ENCODE measurements at places on chromosomes 11 and 22.
A peak's percentile ranks its signal among the peaks of the same experiment; 100 is the strongest.

GRCh38 chr11:20448834-20449233 lies 61.3 kb downstream of the PRMT3 start:
- no peak for DNase-seq

DNA sequence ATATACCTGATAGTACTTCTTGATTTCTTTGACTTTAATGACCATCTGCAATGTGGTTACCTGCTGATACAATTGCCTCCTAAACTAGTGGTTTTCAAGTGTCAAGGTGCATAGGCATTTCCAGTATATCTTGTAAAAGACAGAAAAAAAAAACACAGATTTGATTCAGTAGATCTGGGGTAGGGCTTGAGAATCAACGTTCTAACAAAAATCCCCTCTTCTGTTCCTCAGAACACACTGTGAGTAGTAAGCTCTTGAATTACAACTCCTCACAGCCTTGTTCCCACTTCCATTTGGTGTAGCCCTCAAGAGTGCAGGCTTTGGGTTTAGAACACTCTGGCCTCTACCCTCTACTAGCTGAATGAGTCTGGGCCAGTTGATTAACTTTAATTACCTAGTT lies 78.0 kb upstream of the CTSC start:
- DNase-seq, result no peak

GRCh38 chr11:70397336-70397982 lies 870 bp upstream of the CTTN start:
- peak; percentile 26 for DNase-seq

- no peak for DNase-seq
Measured at GRCh38 chr11:47516984-47517853, 35.7 kb downstream of the CELF1 start.

DNA sequence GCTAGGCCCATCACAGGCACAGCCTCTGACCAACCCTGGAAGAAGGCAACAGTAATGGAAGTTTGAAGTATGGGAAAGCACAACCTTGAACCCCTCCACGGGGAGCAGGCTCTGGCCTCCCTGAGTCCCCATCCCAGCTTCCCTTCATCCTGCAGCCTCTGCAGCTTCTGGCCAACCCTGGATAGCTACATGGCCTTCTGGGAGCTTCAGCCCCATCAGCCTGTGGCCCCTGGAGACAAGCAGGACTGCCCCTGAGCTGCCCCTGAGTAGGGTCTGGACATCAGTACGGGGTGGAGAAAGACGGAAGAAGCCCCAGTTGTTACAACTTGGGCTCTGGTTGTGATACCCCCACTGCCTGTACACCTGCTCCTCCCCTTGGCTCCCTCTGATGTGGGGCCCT lies 113.8 kb upstream of the CD82 start:
- no peak for DNase-seq

- DNase-seq, result no peak
Measured at GRCh38 chr11:35165423-35166368, 26.7 kb downstream of the CD44 start.

DNA sequence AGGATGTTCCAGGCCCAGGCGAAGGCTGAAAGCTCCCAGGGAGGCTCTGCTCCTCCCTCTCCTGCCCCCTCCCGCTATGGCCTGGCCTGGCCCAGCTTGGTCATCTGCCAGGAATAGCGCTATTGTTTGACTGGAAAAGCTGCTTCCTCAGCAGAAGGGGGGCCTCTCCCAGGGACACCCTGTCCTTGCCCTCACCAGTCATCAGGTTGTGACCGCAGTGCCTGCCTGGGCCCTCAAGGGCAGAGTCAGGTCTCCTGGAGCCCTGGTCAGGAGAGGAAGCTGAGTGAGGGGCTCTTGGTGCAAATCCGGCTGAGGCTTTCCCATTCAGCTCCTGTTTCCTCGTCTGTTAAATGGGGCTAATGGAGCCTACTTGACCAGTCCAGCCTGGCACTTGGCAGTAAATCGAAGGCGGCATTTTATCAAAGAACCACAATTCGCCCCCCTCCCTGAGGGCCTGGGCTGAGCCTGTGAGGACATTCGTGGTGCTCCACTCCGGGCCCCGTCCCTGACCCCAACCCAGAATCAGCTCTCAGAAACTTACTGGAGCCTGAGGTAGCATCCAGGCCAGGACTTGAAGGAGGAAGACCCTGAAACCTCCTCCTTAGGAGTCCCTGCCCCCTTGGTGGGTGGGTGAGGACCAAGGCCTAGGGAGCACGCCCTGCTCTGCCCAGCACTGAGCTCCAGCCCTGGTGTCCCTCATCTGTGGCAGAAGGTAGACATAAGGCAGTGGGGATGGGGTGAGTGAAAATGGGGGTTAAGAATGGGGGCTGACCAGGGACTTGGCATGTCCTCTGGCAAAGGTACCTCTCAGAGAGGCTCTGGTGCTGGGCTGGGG lies 2.0 kb upstream of the CASTOR1 start:
- peak; percentile 38 for DNase-seq

DNA sequence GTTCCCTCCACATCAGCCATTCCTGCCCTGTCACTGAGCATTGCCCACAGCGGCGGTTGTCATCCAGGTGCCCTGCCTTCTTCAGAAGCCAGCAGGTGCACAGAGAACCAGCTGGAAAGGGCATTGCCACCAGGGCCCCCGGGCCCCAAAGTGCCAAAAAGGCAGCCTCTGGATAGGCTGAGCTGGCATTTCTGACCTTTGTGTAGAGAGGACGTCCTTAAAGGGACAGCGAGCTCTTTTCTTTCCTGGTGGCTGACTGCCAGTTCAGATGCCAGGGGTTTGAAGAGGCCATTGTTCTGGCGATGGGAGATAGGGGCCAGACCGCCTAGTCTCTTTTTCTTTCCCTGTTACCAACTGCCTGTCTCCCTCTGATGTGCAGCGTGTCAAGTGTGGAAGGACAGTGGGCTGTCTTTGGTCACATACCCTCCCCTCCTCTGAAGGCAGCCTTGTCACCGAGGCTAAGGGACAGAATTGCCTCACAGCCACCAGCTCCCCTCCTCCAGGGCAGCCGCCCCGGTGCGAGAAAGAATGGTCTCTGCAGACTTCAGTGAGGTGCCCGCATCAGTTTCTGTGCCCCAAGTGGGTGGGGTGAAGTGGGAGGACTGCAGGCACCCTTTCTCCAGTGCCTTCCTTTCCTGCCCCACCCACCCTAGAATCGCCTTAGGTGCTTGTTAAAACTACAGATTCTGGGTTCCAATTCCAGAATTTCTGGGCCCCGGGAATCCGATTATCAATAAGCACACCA lies 109.6 kb downstream of the SCN3B start:
- peak; percentile 18 for DNase-seq

DNA sequence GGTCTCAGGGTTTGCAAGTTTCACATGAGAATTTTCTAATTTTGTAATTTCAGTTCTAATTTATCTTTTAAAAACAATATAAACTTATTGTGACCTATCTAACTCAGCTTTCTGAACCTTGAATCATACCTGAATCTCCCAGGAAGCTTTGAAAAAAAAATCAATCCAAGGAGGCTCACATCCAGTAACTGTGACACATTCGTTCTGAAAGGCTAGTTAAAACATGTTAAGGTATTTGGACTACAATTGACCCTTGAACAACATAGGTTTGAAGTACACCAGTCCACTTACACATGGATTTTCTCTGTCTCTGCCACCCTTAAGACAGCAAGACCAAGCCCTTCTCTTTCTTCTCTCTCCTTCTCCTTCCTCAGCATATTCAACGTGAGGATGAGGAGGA lies 40.0 kb downstream of the DDI1 start:
- DNase-seq, result no peak

- no peak for DNase-seq
Measured at GRCh38 chr22:31504282-31504681, 7.9 kb downstream of the SFI1 start.

- no peak for DNase-seq
Measured at GRCh38 chr11:3014057-3014938, 22.2 kb upstream of the NAP1L4 start.

GRCh38 chr11:74641289-74641688 lies 48.9 kb downstream of the POLD3 start:
- peak; percentile 18 for DNase-seq

DNA sequence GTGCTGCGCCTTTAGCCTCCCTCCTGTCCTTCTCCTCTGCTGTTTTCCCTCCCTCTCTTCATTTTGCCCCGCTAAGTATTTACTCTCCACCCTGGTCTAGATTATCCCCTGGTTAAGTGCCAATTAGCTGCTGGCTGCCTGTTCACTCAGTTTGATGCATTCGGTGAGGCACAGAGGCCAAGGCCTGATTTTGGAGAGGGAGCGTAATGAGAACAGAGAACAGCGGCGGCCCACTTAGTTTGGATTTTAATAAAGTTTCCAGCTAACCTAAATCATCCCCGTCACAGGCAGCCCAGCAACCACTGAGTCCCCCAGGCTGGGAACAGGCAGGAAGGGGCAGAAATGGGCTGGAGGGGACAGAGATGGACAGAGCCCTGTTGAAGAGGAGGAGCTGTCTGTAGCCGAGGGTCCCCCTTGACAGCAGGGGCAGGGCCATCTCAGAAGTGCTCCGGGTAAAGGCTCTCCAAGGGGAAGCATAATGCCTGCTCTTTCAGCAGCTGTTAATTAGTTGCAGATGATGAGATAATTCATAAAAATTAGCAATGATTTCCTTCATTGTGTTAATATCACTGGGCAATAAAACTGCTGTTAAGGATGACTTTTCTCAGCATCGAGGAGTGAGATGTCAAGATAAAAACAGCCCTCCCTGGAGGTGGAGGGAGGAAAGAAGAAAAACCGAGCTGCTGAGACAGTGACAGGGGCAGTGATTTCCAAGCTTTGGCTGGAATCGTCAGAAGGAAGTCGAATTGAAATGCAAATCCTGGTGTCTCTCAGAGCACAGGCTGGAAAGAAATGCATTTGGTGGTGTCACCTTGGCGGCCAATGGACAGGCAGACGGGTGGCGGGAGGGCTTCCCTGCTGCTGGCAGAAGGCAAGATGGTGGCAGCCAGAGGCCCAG lies 170.1 kb downstream of the GRIK4 start:
- DNase-seq, result peak; percentile 67

- no peak for DNase-seq
Measured at GRCh38 chr11:44258190-44258489, 51.8 kb downstream of the ALX4 start.

GRCh38 chr11:21909145-21909544 lies 283.7 kb upstream of the ANO5 start:
- no peak for DNase-seq

- DNase-seq, result no peak
Measured at GRCh38 chr11:128181984-128182383, 405.4 kb downstream of the ETS1 start.

- DNase-seq, result no peak
Measured at GRCh38 chr11:66609721-66610617, 6.5 kb upstream of the RBM14 start.

DNA sequence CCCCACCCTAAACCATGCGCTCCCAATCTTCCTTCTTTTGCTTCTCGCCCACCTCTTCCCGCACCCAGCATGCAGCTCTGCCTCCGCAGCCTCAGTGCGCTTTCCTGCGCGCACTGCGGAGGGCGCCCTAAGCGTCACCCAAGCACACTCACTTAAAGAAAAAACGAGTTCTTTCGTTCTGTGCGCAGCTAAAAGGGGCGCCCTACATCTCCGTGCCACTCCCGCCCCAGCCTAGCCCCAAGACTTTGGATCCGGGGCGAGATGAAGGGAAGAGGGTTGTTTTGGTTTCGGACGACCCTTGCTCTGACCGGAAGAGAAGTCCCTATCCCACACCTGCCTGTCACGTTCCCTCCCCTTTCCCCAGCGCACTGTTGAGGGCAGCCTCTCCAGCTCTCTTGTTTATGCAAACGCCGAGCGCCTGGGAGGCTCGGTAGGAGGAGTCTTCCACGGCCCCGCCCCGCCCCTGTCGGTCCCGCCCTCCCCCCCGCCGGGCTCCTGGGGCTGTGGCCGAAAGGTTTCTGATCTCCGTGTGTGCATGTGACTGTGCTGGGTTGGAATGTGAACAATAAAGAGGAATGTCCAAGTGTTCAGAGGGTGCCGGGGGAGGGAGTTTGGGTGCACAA lies 5.3 kb downstream of the VSIG2 start:
- DNase-seq, result peak; percentile 28

- no peak for DNase-seq
Measured at GRCh38 chr11:117855912-117856651, 20.4 kb downstream of the FXYD6 start.

DNA sequence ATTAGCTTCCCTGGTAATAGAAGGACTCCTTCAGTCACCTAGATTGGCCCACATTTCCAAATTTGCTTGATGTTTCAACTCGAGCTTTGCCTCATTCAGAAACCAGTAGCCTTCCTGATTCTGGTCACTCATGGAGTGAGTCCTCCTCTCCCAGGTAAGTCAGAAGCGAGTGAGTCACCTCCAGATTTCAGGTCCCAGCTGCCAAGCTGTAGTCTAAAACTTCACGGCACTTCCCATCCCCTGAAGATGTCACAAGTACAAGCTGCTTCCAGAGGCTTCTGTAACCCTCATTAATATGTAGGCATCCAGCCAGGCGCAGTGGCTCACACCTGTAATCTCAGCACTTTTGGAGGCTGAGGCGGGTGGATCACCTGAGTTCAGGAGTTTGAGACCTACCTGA lies 23.5 kb downstream of the ARHGAP8 start:
- DNase-seq, result no peak

GRCh38 chr22:45612451-45612901 lies 59.2 kb upstream of the ATXN10 start:
- no peak for DNase-seq

DNA sequence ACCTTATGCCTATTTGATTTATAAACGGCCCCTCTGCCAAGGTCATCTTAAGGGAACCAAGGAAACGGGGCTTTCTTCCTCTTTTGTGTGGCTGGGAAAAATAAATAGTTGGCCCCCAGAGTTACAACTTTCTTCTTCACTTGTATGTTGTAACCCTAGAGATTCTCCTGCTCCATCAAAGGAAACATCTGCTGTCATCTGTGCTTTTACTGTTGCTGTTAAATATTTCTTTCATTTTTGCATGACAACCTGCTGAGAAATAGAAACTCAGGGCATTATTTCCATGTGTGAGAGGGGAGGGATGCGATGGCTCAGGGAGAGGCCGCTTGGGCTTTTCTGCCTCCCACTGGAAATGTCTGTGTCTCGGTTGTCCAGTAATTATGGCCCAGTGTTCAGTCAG lies 21.8 kb upstream of the CDC42EP2 start:
- no peak for DNase-seq

GRCh38 chr22:23403720-23404688 lies 176.1 kb downstream of the IGLL1 start:
- no peak for DNase-seq

DNA sequence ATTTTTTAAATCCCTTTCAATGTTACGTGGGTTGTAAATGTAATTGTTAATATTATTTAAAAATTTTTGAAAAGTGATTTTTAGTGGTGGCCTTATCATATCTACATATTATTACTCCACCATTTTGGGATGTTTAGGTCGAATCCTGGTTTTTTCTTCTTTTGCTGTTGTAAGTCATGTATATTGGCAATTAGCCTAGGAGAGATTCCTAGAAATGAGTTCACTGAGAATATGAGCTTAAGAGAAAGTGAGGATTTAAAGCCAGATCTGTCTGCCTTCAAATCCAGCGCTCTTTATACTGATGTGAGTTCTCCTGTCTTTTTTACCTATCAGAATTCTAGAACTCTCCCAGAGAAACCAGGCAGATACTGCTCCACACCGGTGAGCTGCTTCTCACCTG lies 56.1 kb downstream of the PTPRJ start:
- DNase-seq, result no peak

GRCh38 chr11:9150501-9150900 lies 59.1 kb upstream of the SCUBE2 start:
- DNase-seq, result no peak

- DNase-seq, result no peak
Measured at GRCh38 chr11:58561394-58562098, 14.1 kb downstream of the LPXN start.

Data from NCI-H1092 (cell line).